IPS DF 6.9 (cell line): ENCODE measurements at places on chromosomes 6 and 20.

DNA sequence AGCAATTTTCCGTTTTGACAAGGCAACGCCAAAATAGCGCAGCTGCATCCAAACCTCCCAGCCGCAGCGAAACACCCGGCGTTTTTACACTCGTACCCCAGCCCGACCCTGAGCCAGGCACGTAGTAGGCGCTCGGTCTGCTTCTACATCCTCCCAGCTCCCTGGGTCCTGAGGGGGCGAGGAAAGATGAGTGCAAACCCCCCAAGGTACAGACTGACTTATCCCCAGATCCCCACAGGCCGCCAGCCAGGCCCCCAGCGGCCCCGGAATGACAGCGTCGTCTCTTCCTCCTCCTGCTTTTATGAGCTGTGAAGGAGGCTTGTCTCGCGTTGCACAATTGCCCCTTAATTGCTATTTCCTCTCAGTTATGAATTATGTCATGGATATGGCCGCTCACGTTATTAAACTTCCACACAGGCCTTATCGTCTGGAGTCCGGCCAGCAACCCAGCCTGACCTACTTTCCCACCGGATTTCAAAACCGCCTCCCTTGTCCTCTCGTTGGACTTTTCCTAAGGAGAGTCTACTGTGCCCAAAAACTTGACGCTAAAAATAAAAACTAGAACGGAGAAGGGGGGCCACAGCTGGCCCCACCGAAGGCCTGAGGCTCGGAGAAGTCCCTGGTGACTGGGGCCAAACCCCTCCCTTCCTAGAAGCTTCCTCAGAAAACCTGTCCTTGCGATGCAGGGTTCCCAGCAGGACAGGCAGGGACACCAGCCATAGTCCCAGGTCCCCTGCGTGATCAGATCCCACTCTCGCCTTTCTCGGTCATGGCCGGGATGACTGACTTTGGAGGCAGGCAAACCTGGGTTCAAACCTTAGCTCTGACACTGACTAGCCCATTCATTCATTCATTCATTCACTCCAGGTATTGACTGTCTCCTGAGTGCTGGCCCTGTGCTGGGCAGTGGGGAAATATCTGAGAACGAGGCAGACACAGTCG, 130.9 kb upstream of the PTPN1 start:
- DNase-seq: no peak

- DNase-seq: no peak
These were observed 87.4 kb upstream of the JAG1 start for GRCh38 chr20:10761232-10761631.

DNA sequence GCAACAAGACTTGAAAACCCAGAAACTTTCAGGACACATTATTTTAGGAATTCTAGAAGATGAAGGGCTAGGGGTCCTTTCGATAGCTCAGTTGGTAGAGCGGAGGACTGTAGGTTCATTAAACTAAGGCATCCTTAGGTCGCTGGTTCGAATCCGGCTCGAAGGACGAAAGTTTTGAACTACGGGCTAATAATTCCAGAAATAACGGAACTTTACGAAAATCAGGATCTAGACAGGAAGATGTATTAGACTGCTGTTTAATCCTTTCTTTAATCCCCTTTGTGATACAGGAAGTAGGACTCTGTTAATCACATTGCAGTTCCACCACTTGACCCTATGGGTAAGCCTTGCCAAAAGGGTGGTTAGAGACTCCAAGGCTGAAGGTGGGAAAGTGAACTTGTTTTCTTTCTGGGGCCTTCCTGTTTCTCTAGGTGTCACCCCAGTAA, 21.2 kb upstream of the ABT1 start:
- no peak for DNase-seq

DNA sequence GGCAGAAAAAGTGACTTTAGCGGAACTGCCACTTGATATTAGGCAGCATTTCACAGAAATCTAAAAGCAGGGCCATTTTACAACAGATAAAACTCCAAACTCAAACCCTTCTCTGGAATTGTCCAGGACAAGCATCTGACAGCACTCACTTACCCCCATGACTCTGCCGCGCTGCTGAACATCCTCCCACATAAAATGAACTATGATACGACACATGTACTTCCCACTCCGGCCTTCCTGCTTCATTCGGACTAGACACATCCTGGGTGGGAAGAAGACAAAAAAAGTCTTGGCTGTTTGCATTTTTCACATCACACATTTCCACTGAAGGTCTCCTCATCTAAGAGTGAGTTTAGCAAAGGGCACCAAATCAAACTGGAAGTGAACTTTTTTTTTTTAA, 54.8 kb upstream of the FAM83C start:
- DNase-seq: no peak

GRCh38 chr6:12947151-12947871, 230.7 kb downstream of the PHACTR1 start:
- no peak for DNase-seq

GRCh38 chr6:168709390-168709789, 268.4 kb downstream of the SMOC2 start:
- no peak for DNase-seq

- no peak for DNase-seq
These were observed 38.1 kb downstream of the IYD start for GRCh38 chr6:150406948-150407347.

DNA sequence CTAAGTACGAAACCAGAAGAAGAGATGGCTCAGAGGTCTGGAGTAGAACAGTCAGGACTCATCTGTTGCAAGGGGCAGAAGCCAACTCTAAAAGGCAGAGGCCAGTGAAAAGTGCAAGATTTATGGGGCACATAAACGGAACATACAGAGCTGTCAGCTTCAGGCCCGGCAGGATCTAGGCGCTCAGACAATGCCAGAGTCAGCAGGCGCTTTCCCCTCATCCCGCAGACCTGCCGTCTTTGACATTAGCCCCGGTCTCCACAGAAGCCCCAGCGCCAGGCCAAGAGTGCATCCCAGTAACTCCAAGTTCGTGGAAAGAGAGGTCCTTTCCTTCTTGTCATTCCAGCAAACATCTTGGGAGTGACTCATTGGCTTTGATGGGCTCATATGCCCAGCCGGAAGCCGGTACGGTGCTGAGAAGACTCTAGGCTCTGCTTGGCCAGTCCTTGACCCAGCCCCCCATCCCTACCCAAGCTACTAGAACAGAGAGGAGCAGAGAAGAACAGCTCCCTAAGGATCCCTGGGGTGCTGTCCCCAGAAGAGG, 260.9 kb downstream of the TAF4 start:
- DNase-seq: no peak

DNA sequence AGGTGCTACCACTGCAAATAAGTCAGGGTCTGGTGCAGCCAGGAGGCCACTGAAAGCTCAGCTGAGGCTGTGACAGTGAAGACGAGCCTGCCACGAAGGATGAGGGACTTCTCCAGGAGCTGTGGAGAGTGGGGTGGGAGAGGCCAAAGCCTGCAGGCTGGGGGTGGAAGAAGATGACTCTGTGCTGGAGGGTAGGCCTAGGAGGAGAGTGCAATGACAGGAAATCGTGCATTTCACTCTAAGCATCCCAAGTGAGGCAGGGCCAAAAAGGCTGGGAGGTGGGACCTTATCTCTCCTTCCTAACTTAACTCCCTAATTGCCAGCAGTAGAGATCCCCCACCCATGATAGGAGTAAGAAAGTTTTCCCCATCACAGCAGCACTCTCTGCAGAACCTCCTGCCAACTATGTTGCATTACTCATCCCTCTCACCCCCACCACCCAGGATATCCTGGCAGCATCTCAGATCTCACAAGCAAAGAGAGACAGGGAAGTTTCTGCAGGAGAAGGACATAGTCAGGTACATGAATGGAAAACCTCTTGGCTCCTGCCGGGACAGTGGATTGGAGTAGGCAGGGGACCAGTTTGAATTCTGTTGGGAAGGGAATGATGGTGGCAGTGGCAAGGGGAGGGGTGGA, 466.2 kb downstream of the CDH26 start:
- DNase-seq: no peak

- no peak for DNase-seq
These were observed 81.3 kb downstream of the TRERF1 start for GRCh38 chr6:42370323-42370985.

DNA sequence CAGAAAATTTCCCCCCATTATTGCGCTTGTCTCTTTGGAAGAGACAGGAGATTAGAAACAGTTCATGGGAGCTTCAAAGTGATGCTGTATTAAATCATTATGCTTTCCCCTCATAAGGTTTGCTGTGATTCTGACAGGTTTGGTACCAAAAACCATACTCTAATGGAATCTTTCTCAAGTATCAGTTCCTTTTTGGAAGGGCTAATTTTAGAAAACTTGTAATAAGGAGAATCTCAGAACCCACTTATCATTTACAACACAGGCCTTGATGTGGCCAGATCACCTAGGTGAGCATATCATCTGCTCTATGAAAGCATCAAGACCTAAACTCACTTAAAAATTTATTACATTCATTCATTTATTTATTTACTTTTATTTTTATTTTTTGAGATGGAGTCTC, 51.2 kb downstream of the TP53INP2 start:
- DNase-seq: no peak
